H9 (cell line): ENCODE measurements at places on chromosomes 4 and X. TPM values are rescaled to one million over a fixed set of nuclear protein-coding genes. Genes with fewer than 3 reads are reported as not detected.

The WAS gene
- total RNA-seq: 0.24 and 0.61 TPM in 2 replicates

The PABPC4L gene
- total RNA-seq: 1.8 and 2.2 TPM in 2 replicates

DNA sequence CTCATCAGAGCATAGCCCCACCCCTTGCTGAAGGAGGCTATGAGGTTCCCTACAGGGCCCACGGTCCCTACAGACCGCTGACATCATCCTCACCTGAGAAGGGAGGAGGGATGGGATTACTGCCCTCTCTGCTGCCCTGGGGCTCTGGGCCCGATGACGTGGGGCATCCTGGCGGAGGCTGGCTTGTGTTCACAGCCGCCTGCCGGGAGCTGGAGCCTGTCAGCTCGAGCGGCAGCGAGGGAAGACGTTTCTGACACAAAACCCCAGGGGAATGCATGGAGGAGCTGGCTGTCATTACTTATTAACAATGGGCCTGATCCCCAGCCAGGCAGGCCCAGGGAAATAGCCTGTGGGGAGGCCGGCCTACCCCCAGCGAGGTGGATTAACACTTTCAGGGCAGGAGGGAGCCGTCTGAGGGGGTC is 106.6 kb upstream of the ATP6AP2 start:
- DNase-seq: peak; percentile 96

GRCh38 chr4:139555705-139556070 is 331 bp downstream of the SETD7 start:
- no peak for DNase-seq

- no peak for DNase-seq
These were observed 187.9 kb downstream of the CHM start for GRCh38 chrX:85859426-85859825.

DNA sequence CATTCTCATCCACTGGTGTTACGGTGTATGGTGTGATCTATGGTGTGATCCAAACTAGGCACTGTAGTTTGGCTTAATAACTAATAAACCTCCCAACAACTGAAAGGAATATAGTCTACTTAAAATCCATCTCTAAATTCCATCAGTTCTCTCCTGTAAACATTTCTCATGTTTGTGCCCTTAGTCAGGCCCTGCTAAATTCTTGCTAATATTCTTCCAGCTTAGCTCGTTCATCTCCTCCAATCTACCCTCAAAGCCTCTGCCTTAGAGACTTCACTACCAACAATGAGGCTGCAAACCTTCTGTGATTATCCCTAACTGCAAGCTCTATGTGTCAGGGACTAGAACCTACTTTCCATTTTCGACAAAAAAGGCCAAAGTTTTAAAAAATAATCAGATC is 28.1 kb downstream of the ZAR1 start:
- no peak for DNase-seq

DNA sequence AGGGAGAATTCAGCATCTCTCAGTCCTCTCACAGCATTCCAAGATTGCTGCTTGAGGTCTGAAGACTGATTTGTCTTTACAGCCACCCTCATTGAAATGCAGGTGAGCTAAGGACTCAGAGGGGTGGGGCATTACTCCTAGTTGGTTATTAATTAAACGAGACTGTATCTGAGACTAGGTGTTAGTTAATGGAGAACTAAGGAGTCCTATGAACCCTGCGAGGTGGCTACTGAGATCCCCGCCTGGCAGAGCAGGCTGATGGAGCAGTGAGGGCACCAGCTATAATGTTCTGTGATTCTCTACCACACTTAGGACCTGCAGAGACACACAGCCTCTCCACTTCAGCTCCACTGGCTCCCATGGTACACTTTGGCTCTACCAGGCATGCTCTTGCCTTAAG is 215.3 kb downstream of the MID1IP1 start:
- no peak for DNase-seq

DNA sequence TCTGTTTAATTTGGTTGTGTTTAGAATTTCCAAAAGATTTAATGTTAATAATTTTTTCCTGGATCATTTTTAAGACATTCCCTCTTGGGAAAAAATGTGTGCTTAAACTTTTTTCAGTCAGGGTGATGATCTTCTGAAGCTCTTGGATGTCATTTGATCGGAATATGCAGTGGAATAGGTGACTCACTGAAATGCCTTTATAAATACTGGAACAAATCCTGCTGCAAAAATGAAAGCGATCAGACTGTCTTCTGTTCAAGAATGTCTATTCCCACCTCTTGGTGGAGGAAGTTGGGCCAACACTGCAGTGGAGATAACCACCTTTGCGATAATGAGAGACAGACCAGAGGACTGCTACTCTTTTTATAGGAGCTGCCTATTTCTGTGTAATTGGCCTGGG is 46.7 kb downstream of the LARP1B start:
- no peak for DNase-seq
